Neural crest cell (in vitro differentiated cells): ENCODE measurements at places on chromosomes 2 and 18.

DNA sequence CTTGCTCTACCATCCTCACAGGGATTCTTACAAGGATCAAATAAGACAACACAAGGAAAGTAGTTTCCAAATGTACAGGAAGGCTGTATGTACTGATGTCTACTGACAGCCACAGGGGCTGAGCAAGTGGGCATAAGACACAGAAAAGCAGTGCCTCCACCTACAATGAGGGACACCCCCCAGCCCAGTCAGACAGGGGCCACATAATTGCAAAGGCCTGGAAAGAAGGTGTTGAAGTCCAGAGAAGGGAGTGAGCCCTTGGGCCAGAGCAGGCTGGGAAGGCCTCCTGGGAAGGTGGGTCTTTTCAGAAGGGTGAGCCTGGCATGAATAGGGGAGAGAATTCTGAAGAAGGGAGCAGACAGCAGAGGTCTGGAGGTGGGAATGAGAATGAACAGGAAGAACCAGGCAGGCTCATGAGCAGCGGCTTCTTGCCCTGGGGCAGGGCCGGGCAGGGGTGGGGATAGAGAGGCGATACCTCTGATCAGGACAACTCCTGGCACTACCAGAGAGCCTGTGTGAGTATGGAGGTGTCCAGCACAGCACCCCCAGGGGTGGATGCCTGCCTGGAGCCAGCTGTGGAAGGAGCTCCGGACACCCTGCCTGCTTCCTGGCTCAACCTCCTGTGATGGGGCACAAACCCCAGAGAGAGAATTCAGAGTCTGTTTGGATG lies 30.1 kb downstream of the HS1BP3 start:
- DNase-seq, result no peak

DNA sequence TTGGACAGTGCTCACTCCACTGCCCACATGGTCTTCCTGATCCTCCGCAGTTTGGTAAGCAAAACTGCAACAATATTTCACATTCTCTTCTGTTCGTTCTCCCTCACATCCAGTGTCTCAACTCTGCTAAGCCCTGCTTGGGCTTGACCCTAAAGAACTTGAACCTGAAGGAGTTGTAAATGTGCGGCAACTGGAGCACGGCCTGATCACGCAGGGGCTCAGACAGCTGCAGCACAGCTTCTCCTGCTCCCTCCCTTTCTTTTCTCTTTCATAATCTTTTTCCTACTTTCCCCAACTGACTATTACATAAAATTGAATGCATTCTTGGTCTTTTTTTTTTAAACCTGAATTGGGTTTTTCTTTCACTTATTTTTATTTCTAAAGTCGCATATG lies 10.2 kb downstream of the CYRIA start:
- no peak for DNase-seq

- no peak for DNase-seq
These were observed 52.5 kb upstream of the SALL3 start for GRCh38 chr18:78927156-78927555.

GRCh38 chr2:100935372-100935752 lies 66.7 kb upstream of the RPL31 start:
- no peak for DNase-seq

GRCh38 chr18:7840411-7840810 lies 273.3 kb downstream of the PTPRM start:
- no peak for DNase-seq

DNA sequence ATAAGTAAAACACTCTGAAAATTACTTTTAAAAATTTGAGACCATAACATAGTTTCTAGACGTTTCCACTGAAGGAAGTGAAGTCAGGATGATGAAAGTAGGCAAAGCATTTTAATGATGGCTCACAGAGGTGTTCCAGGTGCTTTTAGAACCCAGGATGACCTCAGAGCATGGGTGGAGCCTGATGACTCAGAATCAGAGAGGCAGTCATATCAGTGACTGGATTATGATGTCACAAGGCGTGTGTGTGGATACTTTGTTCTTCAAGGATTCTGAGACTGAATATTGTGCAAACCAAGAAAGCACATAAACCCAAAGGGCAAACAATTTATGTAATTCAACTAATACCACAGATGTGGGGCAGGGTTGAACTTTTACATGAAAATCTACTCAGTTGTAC lies 208.0 kb upstream of the FBXO11 start:
- no peak for DNase-seq

DNA sequence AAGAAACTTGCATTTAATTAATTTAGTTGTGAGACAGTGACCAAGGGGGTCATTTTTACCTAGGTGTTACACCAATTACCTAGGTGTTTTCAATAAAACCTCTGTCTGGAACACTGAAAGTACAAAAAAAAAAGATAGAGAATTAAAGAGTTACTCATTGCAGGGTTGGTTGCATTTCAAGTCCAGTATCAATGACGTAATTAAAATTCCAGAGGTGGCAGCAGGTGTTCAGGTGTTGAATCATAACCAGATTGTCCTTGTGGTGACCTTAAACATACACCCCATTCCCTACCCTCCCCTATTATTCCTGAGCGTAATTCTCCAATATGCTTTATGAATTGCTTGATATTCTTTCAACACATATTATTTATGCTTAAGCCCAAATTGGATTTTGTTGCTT lies 352.0 kb upstream of the SLC8A1 start:
- DNase-seq, result no peak
